ENCODE measurements at places on chromosomes 4 and X.

DNA sequence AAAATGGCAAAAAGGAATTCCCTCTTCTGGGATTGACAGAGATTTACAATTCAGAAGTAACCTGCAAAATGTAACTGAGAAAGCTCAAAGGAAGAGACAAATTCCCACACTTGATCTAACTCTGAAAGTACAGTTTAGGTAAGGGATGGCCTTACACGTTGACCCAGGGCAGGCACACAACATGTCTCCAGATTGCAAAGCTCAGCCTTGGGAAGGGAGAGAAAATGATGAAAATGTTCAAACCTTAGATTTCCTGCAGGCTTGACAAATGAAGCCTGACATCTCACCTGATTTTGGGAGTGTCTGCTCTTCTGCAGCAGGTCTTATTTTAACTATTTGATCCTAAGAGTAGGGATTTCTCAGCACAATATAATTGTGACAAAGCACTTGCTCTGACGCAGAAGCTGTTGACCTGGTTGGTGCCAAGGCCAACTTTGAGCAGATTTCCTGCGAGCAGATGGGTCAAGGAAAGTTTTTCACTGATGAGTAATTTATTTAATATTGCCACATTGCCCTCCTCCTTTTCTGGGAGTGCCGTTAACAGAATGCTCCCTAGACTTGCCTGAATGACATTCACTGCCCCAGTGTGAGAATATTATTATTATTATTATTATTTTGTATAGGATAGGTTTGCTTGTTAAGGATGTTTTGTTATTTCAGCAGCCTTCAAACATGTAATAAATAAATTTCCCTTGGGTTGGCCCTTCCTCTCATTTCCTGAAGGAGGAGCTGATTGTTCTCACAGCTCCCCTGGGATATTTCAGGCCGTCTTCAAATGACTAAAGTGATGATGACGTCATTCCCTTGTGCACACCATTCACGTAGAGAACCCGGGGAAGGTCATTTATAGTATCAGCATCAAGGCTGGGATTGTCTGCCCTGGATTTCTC, 157.1 kb downstream of the VEGFC start:
- no peak for DNase-seq

- DNase-seq = no peak
These were observed 297.3 kb downstream of the GUCY2F start for GRCh38 chrX:109184506-109185139.

DNA sequence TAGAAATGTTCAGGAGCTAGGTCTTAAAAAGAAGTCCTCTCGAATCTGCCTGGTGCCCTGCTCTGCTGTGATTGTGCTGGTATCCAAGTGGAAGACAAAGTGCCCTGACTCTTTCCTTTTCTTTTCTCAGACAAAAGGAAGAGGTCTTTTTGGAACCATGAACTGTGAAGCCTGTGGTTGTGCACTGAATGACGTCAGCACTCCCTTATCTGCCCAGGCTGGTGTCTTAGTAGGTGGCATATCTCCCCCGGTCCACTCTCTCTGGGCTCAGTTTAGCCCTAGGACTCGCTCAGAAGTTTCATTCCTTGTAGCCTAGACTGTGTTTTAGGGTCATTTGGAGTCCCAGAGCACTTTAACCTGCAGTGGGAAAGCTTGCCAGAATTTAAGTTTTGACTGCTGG, 400.3 kb upstream of the CT83 start:
- no peak for DNase-seq

DNA sequence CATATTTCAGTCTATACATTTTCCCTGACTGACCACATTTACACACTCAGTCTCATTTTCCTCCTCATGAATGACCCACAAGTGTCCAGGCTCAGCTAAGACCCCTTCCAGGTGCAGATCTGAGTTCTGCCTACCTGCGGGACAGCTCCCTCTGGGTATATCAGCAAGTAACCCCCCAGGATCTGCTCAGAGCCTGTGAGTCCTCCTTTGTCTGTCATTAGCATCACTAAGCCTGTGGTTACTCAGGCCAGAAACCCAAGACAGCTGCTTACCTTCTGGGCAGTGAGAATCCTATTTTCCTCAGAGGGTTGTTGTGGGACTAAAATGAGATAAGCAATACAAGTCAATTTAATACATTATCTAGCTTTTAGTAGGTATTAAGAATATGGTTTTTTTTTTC, 487.6 kb upstream of the BOD1L1 start:
- DNase-seq = no peak

- no peak for DNase-seq
These were observed 3.0 kb upstream of the USP46 start for GRCh38 chr4:52661966-52662690.

GRCh38 chrX:15158736-15159406, 111.0 kb downstream of the ASB9 start:
- DNase-seq = no peak

DNA sequence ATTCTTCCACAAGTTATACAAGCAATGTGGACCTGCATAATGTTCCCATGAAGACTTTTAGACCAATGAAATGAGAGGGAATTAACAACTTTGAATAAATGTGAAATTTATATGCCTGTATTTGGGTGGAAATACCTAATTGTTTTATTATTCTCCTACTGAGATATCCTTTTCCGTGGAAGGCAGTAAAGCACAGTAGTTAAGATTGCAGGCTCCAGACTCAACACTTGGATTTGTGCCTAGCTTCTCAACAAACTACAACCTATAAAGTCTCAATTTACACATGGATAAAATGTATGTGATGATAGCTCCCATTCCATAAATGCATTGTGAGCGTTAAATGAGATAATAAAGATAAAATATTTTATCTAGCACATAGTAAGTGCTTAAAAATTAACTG, 857.8 kb downstream of the CENPC start:
- no peak for DNase-seq

GRCh38 chrX:71998836-71999509, 88.3 kb downstream of the NHSL2 start:
- DNase-seq = no peak

GRCh38 chrX:8672176-8672575, 59.8 kb downstream of the ANOS1 start:
- no peak for DNase-seq

DNA sequence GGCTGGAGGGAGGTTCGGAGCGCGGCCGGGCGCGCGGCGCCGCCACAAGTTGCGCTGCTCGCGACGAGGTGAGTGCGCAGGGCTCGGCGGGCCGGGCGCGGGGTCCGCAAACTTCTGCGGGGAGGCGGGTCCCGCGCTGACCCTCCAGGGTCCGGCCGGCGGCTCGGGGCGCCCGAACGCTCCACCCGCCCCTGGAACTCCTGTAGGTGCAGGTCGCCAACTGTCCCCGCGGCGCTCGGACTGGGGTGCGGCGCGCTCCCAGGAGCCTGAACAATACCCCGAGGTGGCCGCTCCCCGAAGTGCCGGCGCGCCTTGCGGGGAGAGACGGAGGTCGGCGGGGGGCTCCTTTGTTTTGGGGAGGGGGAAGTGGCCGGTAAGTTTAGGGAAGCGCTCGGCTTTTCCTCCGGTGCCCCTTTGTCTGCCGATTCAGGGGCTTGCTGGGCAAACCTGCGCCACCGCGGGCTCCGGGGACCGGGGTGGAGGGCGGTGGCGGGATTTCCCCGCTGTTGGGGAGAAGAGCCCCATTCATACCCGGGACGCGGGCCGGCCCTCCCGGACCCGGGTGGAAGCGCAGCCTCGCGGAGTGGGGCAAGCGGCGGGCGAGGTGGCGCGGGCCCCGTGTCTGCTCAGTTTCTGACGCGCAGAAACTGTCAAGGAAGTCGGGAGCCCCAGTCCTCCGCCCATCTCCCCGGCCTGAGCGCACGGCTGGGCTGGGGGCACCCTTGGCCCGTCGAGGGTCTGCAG, 694 bp downstream of the TBL1X start:
- DNase-seq = no peak

- no peak for DNase-seq
These were observed 65.8 kb upstream of the GPRIN3 start for GRCh38 chr4:89373394-89373793.

GRCh38 chr4:175560604-175561003, 251.5 kb downstream of the GPM6A start:
- peak; percentile 62 for DNase-seq

GRCh38 chr4:146347822-146348221, 133.5 kb downstream of the REELD1 start:
- no peak for DNase-seq

- DNase-seq = peak; percentile 47
These were observed 57.5 kb downstream of the GPR82 start for GRCh38 chrX:41781500-41781899.

DNA sequence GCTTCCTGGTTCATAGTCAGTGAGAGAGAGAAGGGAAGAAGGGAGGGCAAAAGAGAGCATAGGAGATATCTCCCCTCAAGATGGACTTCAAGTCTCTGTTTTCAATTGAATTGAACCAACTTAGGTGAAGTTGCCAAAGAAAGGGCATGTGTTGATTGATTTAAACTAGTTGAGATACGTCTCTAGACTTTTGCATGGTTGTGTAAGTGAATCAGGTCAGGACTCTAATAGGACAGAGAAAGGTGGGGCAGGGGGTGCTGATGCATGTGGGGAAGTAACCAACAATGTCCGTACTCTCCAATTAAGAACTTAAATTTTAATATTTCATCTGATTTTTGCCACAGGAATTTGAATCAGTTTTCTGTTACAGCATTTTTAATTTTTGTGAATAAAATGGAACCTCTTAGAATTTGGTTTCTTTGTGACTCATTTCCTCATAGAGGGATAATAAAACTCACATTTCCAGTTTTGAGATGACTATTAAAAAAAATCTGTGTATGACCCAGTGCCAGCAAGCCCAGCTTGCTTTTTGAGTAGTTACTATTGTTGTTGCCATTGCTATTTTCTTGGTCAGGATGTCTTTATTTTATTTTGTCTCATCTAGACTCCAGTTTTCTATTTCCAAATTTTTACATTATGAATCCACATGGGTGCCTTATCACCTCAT, 37.3 kb downstream of the SLIT2 start:
- no peak for DNase-seq

- no peak for DNase-seq
These were observed 43.8 kb upstream of the CLDN34 start for GRCh38 chrX:9923357-9923756.

DNA sequence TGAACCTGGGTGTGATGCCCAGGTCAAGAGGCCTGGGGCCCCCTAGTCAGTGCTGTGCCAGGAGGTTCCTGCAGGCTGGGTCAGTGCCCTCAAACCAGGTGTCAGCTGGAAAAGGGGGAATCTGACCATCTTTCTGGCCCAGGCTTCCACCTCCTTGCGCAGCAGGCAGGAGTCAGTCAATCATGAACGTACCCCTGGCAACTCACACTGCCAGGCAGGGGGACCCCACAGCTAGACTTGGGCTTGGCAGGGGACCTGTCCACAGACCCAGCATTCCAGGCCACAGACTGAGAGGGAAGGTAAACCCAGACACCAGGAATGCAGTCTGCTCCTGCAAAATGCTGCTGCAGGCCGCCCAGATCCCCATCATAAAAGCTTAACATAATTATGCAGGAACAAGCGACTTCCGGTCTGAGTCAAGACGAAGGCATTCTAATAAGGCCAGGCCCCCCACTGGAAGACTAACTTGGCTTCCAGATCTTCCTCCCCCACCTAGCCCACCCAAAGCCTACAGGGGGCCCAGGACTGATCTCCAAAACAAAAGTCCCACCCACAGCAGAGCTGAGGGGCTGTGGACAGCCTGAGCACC, 156.3 kb downstream of the BCOR start:
- no peak for DNase-seq

GRCh38 chr4:121030711-121031110, 41.6 kb downstream of the NDNF start:
- DNase-seq = no peak

DNA sequence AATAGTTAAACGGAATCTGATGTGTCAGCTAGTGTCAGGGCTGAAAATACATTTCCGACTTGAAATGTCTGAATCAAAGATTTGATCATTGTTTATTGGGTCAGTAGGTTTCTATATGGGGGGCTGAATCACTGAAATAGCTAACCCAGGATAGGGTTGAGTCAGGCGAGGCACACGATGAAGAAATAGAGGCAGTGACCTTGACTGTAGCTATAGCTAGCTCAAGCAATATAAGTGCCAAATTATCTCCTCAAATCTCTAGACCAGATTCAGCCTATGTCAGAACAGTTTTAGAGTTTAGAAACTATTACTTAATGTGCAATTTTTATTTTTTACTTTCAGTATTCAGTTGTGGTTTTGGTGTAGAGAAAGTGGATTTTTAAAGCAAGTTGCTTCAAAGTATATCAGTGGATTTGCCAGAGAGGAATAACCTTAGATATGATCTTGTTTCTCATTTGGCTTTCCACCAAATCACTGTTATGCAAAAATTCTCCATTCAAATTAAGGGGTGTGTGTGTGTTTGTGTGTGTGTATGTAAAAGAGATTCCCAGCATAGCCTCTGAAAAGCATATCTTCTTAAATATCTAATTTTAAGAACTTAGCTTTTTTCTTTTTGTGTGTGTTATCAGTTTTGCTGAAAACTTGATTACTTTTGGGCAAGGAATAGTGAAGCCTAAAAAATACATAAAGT, 100.3 kb upstream of the RPL34 start:
- no peak for DNase-seq

DNA sequence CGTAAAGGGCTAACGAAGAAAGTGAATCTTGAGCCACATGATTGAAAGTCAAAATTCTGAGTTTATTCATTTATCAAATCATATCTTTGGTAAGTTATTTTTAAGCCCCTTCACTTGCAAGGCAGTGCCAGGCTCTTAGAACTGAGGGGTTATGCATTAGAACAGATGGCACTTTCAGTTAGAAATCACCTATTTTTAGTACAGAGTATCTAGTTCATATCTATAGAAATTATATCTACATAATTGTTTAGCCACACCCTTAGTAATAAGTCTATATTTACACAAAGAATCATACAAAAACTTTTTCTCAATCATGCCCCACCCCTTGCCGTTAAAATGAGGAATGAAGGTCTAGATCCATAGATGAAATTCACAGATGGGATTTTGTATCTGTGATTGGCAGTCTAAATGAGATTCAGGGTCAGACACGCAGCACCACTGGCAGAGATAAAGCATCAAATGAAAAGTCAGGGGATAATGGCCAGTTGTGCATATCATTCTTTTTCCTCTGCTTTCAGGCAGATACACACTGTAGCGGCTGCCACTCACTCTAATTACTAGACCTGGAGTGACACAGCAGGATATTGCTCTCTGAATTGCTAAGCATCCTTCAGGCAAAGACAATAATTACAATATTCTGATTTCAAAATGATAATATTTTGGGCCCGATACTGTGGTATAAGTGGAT, 440.5 kb downstream of the MAPK10 start:
- no peak for DNase-seq

GRCh38 chr4:169215656-169216055, 55.1 kb downstream of the SH3RF1 start:
- no peak for DNase-seq
